ENCODE measurements at places on chromosomes 2 and 18.

- DNase-seq, result no peak
Observed at GRCh38 chr2:191593622-191594385, 84.1 kb upstream of the NABP1 start.

DNA sequence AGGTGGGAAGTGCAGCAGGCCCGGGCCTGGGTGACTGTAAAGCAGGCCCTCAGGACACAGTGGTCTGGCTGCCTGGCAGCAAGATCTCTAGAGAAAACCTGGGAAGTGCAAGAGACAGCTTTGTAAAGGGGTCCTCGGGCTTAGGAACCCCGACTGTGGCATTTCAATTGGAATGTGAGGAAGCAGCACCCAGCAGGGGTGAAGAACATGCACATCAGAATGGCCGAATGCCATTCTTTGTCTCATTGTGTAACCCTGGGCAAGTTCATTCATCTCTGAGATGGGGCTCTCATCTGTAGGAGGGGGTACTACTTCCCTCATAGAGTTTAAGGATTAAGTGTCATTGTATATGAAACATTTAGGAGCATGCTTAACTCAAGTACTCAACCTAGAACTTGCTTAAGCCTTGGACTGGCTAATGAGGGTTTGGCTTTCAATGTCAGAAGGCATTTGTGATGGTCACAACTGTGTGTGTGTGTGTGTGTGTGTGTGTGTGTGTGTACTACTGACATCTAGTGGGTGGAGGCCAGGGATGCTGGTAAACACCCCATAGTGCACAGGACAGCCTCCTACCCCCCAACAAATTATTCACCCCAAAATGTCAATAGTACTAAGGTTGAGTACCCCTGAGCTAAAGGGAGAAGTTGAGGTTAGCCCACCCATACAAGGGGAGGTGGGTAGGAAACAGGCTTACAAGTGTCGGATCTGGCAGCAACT is 29.3 kb downstream of the MEX3C start:
- no peak for DNase-seq

DNA sequence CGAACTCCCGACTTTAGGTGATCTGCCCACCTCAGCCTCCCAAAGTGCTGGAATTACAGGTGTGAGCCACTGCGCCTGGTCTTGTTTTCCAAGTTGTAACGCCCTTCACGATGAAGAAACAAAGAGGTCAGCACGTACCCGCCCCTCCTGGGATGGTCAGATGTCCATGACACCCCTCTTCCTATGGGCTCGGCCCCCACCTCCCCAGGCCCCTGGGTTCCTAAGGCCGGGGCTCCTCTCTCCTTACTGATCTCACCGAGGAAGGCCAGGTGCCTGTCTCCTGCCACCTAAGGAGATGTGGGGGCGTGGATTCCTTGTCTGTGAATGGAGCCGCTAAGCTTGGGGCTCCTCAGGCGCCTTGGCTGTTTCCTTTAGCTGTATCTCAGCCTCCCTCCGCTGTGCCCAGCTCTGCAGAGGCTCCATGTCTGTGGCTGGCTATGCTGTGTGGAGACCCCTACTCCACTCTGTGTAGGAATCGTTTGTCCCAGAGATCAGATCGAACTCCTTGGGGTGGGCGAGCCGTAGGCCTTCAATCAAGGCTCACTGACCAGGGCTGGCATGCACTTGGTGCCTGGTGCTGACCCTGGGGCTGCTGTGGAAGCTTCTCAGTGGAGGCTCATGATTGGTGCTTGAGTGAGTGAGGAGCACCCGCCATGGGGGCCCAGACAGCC is 8.8 kb downstream of the COLEC11 start:
- DNase-seq, result no peak

DNA sequence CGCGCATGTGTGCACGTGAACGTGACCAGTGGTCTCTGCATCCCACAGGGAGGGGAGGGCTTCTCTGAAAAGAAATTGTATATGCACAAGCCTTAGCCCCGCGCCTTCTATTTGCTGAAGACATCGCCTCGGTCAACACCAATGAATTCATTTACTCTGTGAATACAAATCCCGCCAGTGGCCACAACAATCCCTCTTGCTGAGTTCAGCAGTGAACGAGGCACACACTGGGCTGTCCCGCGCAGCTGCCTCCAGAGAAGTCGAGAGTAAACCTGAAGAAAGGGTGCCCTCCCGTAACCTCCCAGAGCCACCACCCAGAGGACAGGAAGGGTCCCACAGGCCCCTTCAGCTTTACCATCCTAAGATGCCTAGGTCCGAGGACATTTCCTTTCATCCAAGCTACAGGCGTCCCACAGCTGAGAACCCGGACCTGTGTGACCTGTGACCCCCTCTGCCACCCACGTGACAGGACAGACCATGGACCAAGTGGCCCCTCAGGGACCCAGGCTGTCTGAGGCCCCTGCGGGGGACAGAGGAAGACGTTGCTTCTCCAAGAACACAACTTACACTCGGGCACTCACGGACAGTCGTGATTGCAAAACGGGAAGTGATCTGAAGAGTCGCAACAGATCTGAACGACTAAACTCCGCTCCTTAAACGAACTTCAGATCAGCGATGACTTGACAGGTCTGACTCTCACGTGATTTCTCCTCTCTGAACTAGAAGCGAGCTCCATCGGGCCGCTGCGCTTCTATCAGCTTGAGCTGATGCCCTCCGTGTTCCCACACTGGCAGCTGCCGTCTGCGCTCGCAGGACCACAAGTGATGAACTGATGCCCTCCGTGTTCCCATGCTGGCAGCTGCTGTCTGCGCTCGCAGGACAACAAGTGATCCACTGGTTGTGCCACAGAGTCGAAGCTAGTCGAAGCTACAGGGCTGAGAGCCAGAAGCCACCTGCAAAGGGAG is 92.7 kb downstream of the ZNF516 start:
- DNase-seq, result no peak

DNA sequence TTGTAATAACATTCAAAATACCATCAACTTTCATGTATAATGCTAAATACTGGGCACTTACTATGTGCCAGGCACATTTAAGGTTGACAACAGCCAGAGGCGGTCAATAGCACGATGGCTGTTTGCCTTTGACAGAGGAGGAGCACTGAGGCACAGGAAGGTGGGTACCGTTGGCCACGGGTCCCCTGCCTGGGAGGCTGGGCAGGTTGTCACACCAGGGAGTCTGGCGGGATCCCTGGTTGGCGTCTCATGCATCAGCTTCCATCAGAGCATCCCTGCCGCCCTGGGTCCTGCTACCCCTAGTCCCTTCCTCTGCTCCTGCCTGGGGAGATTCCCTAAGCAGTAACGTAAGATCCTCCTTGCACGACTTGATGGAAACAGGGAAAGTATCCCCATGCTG is 19.4 kb downstream of the ALLC start:
- no peak for DNase-seq

DNA sequence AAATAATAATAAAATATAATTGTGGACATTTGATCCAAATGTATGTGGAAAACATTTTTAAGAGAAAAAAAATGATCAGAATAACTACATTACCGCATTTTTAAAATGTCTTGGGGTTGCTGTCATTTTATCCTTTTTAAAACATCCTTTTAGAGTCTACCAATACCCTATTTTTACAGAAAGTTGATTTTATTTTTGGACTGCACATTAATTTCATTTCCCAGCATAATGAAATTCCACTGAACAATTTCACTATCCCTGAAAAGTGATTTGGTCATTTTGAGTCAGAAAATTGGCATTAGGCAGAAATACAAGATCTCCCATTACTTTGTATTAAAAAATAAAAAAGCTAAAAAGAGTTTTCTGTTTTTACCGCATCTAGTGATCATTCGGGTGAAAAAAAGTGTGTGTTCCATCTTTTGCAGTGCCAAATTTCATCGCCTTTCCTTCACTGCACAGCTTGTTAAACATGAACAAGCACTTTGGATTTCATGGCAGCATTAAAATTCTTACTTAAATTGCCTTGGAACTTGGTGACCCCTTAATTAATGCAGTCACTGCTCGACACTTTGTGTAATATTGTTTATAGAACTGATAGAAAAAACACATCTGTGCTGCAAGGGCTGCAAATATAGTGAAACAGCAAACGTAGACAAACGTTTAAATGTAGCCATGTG is 611.7 kb downstream of the TSN start:
- DNase-seq, result no peak
